ENCODE measurements at places on chromosomes 3 and 15.

GRCh38 chr3:87121856-87122255, 105.3 kb upstream of the CHMP2B start:
- no peak for DNase-seq

- no peak for DNase-seq
Observed at GRCh38 chr3:73602170-73602569, 22.6 kb downstream of the PDZRN3 start.

DNA sequence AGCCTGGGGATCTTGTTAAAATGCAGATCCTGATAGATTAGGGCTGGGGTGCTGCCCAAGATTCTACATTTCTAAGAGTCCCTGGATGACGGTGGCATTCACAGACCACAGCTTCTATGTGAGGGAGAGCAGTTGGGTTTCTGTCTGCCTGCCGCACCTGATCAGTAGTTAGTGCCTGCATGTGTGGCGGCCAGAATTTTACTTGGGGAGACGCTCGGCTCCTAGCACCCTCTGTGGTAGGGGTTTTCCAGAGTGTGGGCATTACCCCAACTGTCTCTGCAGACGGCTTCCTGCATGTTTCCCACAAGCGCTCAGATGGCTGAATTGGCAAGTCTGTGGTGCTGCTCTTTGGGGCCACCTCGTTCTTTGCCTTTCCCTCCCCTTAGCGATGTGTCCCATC, 8.3 kb downstream of the GHRL start:
- peak; percentile 58 for DNase-seq

DNA sequence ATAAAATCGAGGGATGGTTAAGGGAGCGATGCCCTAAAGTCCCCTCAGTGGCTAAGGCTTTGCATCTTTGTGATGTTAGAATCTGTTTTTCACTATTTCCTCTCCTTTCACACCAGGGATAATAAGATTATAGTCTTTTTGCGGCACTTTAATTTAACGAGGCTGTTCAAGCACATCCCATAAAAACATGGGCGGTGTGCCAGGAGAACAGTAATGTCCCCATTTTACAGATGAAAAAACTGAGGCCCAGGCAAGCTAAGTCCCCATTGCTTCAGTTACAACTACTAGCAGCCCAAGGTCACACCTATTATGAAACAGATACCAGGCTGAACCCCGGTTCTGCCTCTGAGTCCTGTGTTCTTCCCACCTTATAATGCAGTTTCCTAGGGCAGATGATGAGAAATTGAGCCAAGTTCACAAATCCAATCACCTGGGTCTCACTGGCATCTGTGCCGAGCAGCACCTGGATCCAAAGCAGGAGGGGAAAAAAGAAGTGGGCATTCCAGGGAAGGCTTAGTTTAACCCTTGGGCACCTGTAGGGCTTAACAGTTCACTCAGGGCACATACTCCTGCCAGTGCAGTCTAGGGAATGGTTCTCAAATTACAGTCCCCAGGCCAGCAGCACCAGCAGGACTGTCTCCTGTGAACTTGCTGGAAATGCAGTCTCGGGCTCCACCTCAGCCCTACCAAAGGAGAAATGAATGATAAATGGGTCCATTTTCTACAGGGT, 169.3 kb downstream of the RAB11A start:
- no peak for DNase-seq

- no peak for DNase-seq
Observed at GRCh38 chr15:27864086-27864485, 235.0 kb downstream of the OCA2 start.

GRCh38 chr3:46882377-46883053, 5.0 kb downstream of the PTH1R start:
- no peak for DNase-seq

DNA sequence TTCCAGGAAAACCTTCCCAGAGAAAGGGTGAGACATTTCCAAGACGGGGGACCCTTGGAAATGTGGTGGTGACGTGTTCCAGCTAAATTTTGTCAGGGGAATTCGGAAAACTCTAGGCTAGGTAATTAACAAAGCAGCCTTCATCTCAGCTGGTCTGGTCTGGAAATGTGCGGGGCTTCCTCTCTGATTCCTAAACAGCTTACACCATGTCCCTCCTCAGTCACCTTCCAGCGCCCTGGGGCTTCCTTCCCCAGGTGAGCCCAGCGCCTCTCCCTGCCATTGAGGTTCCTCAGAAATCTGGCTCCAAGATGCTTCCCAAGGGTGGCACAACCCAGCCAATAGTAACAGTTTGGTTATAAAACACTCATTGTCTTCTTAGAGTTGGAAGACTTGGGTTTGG, 571 bp downstream of the ACAD9 start:
- DNase-seq, result no peak

- DNase-seq, result no peak
Observed at GRCh38 chr15:39397883-39398282, 183.0 kb upstream of the THBS1 start.

DNA sequence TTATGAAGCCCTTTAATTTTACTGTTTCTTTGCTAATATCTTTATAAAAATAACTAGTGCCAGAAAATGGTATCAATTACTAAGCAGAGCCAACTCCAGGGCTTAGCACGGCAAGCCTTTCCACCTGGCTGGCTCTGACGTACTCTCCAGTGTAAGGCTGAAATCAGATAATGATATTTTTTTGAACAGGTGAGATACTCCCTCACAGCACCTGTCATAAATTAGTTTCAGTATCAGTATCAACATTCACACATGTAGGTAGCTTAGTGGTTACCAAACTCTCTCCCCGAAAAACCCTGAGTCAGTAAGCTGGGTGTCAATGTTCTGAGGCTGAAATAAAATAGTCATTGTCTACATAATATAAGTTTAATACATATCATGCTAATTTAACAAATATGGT, 710.1 kb downstream of the SQOR start:
- no peak for DNase-seq

Data from CD4-positive, alpha-beta T cell treated with Interleukin-6 at 100 ng/mL for 8 hours (primary cell).